ENCODE measurements at places on chromosomes 2 and 18.

- no peak for DNase-seq
Observed at GRCh38 chr2:206798000-206798399, 32.6 kb downstream of the FASTKD2 start.

GRCh38 chr2:228318218-228318617 is 136.7 kb upstream of the SPHKAP start:
- no peak for DNase-seq

DNA sequence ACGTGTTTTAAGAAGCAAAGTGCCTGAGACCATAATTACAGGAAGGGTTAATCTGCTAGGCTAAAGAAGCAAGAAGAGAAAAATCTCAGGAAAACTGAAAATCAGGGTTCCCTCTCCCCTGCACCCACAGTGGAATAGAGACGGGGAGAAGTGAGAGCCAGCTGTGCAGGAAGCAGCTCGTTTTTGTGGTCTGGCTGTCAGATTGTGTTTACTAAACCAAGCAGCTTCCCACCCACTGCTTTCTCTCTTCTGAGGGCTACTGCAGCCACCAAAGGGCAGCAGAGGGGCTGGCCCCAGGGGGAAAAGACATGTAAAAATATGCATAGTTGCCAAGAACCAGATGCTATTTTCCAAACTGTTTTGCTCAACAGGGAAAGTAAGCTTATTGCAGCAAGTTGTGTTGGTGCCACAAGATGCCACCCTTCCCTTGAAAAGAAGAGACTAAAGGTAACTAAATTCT is 72.6 kb upstream of the THUMPD2 start:
- no peak for DNase-seq

DNA sequence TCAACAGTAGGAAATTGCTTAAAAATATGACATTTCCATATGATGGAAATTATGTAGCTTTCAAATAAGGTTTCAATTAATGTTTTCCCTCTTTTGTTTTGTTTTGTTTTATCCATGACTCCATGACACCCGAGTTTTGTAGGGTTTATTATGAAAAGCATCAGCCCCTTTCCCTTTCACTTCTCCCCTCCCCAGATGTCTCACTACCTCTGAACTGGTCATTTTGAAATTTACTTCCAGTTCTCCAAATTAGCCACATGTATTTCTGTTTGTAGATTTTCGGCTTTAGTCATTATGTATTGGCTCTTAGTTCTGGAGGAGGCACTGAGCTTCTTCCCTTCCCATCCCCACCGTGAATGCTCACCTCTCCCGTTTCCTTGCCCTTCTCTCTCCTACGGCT is 18.6 kb upstream of the VPS4B start:
- no peak for DNase-seq

DNA sequence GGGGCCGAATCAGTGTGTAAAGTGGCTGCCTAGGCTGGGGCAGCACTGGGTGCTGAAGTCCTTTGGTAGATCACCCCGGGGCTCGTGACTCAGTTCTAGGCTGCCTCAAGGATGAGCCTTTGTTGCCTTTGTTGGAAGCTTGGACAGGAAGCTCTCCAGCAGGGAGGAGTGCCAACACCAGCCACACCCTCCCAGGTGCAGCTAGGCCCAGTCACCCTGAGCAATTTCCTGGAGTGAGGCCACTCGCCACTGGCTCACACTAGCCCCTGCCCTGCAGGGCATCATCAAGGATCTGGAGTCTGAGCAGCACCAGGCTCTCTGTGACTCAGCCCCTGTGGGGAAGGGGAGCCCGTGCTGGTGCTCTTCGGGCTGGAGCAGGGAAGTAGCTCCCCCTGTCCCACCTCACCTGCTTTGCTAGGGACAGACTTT is 6.7 kb upstream of the SDC1 start:
- DNase-seq, result no peak

DNA sequence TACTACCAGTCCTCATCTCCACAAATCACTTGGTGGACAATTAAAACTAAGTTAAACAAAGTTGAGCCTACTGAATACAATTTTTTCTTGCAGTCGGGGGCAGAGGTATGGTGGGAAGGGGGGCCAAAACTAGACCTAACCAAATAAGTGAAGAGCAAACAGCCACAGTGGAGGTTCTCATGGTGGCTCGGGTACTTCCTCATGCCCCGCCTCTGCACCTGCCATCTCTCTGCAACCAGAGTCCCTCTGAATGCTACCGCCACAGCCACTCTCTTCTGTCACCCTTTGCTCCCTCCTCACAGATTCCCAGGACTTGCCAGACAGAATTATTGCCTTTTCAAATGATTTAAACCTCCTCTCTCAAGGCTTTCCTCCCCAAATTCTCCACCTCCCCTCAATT is 204.2 kb downstream of the TMEM247 start:
- DNase-seq, result no peak

- no peak for DNase-seq
Observed at GRCh38 chr18:53772293-53772692, 452.2 kb downstream of the MBD2 start.

- DNase-seq, result no peak
Observed at GRCh38 chr2:219638948-219639755, 11.7 kb downstream of the SLC4A3 start.

- no peak for DNase-seq
Observed at GRCh38 chr2:204255526-204255925, 289.7 kb upstream of the PARD3B start.

GRCh38 chr18:71673498-71673897 is 870.6 kb downstream of the CBLN2 start:
- no peak for DNase-seq

DNA sequence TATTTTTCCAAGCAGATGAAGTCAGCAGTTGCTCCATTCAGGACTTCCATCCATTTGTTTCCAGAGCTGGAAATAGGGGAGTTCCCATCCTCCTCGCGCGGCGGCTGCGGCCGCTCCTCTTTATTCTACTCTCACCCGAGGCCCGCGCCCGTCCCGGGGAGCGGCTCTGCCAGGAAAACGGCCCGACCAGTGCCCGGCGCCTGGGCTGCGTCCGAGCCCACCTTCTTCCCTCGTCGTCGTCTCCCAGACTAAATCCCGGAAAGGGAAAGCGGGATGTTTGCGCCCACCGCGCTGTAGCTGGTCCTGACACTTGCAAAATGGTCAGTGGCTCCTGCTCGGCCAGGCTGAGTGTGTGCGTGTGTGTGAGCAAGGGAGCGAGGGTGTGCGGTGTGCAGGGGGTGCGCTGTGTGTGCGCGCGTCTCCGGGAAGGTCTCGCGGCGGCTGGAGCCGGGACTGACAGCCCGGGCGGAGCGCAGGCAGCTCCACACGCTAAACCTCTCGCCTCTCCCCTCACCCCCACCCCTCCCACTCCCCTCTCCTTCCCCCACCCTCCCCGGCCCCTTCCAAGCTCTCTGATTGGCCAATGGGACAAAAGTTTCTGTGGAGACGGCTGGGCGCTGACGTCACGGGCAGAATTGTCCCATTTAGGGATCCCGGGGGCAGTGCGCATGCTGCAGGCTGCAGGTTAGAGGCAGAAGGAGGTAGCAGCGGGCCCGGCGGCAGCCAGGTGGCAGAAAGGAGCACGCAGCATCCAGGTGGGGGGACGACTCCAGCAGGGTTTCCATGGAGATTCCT is at the start of gene NOL4:
Gene NOL4 (minus strand): TSS at position 491 of the 795 bp plus-strand sequence. CDS start 1,660 bp downstream, outside the sequence.
- no peak for DNase-seq

DNA sequence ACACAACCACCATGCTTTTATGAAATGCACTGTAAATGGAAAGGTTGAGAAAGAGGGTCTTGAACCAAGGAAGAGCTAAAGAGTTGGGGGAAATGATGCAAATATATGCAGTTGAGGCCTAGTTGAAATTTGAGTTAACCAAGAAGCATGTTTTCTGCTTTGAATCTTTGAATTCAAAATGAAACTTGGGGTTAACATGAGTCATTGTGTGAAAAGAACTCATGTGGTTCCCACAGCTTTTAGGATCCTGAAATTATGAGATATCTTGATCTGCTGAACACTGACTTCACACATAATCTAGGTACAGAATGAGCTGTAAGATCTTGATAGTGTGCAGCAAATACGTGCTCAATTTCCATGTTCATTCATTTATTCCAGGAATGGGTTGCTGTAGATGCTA is 422.9 kb upstream of the TRIB2 start:
- no peak for DNase-seq

- no peak for DNase-seq
Observed at GRCh38 chr2:39524061-39524460, 87.0 kb upstream of the MAP4K3 start.

- no peak for DNase-seq
Observed at GRCh38 chr2:79857888-79858287, 345.0 kb downstream of the CTNNA2 start.

DNA sequence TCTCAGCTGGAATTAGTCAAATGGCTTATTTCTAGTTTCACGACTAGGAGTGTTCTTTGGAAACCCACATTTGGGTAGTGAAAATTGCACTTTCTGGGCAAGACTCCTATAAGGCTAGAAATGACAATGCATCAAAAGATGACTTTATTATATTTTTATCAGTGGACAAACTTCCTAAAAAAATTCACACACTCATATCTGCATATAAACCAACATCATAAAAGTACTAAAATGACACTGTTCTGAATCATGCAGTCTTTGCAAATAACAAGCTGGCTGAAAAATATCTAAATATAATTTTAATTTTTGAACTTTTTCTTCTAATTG is 17.6 kb downstream of the MXD1 start:
- DNase-seq, result no peak

GRCh38 chr2:215940645-215941184 is 72.6 kb downstream of the MREG start:
- DNase-seq, result no peak
